ENCODE measurements at places on chromosomes 3 and 15.

DNA sequence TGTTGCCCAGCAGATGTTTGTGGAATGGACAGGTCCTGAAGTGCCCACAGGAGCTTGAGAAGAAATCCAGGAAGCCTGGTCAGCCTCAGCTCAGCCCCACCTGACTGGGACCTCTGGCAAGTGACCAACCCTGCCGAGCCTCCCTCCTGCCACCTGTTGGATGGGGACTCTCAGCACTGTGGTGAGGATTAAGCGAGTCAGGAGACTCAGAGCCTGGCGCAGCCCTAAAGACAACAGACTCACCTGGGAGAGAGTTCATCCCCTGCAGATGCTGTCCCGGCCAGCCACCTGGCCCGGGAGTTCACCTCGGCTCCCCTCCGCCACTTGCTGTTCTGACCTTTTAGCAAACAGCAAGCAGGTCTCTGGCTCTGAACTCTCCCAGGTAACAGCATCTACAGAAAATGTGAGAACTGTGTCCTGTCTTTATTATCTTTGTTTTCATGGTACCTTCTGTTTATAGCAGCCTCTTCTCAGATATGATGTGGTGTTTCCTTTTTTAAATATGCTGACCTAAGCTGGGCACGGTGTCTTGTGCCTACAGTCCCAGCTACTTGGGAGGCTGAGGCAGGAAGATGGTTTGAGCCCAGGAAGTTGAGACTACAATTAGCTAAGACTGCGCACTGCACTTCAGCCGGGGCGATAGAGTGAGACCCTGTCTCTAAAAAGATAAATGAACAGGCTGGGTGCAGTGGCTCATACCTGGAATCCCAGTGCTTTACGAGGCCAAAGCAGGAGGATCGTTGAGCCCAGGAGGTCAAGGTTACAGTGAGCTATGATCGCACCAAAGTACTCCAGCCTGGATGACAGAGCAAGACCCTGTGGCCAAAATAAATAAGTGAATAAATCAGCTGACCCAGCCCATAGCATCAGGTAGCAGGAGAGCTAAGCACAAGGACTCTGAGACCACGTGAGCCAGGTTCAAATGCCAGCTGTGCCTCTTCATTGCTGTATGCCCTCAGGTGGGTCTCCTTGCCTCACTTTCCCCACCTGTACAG is 32.4 kb upstream of the SLC6A6 start:
- no peak for DNase-seq

DNA sequence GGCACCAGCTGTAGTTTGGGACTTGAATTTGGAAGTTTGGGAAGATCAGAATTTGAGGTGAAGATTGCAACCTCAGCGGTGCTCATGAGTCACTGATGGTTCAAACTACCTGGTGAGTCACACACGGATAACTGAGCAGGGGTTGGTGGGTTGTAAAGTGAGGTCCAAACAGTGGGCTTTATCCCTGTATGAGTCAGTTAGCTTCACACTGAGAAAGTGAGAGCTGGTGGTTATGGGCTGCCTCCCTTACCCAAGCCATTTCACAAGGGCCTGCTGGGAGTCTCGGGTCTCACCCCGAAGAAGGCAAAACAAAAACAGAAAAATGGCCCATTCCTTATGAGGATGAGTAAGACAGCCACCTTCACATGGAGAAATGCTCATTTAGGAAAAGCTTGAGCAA is 77.0 kb downstream of the ITGA11 start:
- DNase-seq, result no peak

DNA sequence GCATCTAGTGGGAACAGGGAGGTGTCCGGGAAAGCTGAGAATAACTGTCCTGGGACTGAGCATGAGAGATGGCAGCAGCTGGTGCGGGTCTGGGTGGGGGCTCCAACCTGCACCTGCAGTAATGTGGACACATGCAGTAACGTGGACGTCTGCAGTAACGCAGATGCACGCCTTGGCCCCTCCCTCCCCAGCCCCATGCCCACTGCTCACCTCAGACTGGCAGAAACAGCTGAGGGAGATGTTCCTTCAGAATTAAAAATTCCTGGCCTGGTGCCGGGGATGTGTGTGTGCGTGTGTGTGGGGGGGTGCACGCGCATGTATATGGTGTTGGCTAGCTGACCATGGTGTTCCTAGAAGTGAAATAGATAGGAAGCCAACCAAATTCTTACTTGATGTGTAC is 86.7 kb upstream of the OXTR start:
- no peak for DNase-seq

GRCh38 chr3:143298380-143298779 is 178.8 kb downstream of the CHST2 start:
- DNase-seq, result no peak

GRCh38 chr3:153385343-153385742 is 223.3 kb downstream of the RAP2B start:
- DNase-seq, result no peak

DNA sequence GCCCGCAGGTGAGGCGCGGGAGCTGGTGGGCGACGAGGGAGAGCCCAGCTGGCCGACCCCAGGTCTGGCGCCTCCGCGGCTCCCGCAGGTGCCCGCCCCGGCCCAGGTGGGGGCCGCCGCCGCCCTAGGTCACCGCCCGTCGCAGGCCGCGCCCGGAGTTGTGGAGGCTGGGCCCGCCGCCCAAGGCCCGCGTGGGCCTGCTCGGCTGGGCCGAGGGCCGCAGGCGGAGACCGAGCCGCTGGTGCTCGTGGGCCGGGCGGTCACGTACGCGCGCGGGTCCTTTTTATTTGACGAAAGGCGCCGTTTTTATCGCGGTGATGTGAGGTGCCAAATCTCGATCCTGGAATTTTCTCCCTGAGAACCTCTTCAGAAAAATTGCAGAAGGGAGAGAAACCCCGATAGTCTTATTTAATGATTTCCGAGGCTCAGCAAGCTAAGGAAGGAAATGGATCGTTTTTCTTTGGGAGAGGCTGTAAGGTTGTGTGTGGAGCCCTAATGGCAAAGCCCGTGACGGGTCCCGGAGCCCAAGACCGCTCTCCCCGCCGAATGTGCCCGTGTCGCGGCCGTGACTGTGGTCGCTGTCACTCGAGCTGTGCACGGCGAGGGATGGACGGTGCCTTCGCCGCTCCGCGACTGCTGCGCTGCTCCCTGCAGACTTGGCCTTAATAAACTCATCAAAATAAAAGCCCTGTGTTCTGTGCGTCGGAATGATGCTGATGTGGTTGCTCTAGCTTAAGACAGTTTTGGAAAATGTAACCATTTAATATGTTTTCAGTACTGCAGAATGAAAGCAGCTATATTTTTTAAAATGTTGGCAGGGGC is 612 bp downstream of the APPL1 start:
- peak; percentile 62 for DNase-seq
